ENCODE measurements at places on chromosomes 6 and 20. TPM values are rescaled to one million over a fixed set of nuclear protein-coding genes. Genes with fewer than 3 reads are reported as not detected.

RPS21 gene
- total RNA-seq = 1,318 TPM

- DNase-seq = no peak
Observed at GRCh38 chr6:158381214-158381613, 68.9 kb downstream of the TULP4 start.

- no peak for DNase-seq
Observed at GRCh38 chr20:9068233-9068801, 570 bp upstream of the PLCB4 start.

- DNase-seq = no peak
Observed at GRCh38 chr6:127630800-127631199, 53.8 kb downstream of the C6orf58 start.

- DNase-seq = no peak
Observed at GRCh38 chr6:111720931-111721496, 115.3 kb upstream of the TRAF3IP2 start.

CCN5 gene
- not detected for total RNA-seq

TCF15 gene
- not detected for total RNA-seq

BHLHE23 gene
- total RNA-seq = not detected

DNA sequence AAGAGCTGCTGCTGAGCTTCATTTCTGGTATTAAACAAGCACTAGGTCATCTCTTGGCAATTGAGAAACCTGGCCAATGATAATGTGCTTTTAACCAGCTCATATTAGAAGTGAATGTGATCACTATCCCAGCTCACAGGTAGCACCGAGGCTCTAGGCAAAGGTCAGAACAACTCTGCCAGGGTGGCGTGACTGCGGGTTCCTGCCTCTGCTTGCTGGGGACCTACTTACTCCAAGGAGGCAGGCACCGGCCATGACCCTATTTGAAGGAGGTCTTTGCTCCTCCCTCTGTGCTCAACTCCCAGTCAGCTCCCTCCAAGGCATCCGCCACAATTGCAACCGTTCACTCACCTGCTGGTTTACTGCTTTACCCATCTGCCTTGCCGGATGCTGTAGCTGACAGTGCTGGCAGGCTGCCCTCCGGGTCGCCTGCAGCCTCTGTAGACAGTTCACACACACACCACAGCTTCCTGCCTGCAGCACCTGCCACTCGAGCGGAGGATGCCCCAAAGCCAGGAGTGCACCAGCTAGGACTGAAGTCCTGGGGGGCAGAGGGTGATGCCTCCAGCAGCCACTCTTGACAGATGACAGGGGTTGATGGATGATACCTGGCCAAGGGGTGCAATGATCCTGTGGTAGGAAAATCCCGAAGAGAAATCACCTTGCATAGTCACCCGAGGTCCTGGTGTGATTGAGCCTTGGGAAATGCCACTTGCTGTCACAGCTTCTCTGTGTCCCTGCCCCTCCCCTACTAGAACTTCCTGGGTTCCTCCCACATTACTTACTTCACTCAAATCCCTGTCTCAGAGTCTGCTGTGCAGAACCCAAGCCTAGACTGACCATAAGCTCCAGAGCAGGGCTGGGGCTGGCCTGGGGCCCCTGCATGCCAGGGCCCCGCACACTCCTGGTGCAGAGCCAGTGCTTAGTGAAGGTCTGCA, 8.8 kb upstream of the VSX1 start:
- DNase-seq = no peak

GRCh38 chr6:29723666-29724588, 693 bp downstream of the HLA-F start:
- DNase-seq = peak; percentile 79
